ENCODE measurements at places on chromosomes 4 and X.

DNA sequence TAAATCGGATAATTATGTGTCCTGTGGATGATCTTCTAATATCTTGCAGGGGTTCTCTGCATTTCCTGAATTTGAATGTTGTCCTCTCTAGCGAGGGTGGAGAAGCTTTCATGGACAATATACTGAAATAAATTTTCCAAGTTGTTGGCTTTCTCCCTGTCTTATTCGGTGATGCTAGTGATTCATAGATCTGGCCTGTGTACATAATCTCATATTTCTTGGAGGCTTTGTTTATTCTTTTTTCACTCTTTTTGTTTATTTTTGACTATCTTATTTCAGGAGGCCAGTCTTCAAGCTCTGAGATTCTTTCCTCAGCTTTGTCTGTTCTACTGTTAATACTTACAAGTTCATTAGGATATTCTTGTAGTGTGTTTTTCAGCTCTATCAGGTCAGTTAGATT, 20.7 kb upstream of the CLGN start:
- DNase-seq: no peak

GRCh38 chr4:183807420-183808096, 97.5 kb upstream of the STOX2 start:
- DNase-seq: no peak

- DNase-seq: no peak
Measured at GRCh38 chrX:41067721-41068120, 17.5 kb upstream of the USP9X start.

DNA sequence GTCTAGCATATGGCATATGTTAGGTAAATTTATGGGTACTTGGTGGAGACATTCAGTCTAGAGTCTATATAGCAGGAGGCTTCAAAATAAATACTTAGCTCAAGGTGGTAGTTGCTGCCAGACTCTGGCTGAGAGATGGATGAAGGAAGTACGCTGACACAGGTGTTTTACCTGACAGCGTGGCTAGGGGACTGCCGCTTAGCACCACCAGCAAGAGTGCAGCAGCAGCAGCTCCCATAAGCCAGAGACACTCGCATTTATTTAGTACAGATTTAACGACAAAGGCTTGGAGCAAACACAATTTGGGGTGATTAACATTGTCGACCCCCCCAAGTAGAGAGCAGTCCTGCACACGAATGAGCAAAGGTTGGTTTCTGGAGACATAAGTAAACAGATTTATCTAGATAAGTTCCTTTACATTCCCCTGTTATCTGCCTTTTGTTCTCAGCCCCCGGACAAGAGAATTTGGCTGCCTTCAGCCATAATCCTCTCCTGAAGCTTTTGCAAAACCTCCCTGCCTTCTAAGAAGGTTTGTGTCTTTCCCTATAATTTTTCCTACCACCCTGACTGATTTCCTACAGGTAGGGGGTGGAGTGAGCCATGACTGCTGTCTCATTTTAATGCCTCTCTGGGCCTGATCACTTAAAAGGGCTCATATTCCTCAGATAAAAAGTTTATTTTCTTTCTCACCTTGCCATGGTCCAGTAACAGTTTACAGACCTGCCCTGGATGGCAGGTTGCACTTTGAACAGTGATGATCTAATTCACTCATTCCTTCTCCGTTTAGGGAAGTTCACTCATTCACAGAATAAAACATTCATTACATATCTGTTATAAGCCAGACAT, 64.6 kb downstream of the RHOH start:
- no peak for DNase-seq

GRCh38 chrX:11893933-11894710, 136.1 kb downstream of the MSL3 start:
- DNase-seq: no peak

DNA sequence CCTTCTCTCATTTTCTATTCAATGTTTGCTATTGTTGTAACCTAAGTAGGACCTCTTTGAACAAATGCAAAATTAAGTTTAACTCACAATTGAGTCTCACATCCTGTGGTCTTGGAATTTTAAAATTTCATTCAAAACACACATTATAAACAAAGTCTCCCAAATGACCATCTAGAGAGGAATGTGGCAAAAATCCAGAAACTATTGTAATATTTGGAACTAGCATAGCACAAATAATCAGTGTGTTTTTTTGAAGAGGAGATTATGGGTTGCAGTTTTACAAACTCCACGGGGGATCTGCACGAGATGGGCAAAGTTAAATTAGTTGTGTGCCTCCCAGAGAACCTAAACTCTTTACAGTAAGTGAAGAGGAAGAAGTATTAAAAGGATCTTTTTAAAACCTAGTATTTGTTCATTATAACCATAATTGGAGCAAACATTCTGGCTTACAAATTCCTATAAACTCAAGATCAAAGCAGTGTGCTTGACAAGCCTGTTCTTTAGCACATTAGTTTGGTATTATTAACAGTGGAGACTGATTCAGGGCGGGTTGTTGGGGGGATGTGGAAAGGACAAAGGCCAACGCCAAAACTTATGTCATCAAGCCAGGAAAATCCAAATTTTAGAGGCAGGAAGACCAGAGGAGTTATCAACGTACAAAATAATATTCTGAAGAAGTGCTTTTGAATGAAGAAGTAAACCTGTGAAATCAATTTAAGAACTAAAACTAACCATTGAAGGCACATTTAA, 22.4 kb upstream of the RBPJ start:
- no peak for DNase-seq

GRCh38 chr4:169270810-169271691, at the start of gene SH3RF1:
Gene SH3RF1 (minus strand): TSS chr4:169270956. CDS start chr4:169269212, 1,744 bp downstream.
- DNase-seq: peak; percentile 89

- DNase-seq: no peak
Measured at GRCh38 chrX:39595977-39596376, 501.8 kb downstream of the BCOR start.

DNA sequence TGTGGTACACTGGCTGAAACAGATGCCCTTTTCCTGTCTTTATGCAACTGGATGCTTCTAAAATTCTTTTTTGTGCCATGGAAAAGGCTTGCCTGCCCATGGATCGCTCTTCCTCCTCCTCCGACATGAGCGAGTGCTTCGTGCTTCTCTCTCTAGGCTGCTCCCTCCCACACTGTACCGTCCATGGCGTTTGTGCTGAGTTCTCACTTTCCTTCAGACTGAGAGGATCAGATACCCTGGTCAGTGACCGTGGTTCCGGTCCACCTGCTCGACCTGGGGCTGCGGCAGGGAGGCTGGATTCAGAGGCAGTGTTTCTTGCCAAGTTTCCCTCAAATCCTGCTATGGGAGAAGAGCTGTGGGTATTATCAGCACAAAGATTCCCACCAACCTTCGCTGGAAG, 10.2 kb upstream of the CLDN24 start:
- DNase-seq: no peak

DNA sequence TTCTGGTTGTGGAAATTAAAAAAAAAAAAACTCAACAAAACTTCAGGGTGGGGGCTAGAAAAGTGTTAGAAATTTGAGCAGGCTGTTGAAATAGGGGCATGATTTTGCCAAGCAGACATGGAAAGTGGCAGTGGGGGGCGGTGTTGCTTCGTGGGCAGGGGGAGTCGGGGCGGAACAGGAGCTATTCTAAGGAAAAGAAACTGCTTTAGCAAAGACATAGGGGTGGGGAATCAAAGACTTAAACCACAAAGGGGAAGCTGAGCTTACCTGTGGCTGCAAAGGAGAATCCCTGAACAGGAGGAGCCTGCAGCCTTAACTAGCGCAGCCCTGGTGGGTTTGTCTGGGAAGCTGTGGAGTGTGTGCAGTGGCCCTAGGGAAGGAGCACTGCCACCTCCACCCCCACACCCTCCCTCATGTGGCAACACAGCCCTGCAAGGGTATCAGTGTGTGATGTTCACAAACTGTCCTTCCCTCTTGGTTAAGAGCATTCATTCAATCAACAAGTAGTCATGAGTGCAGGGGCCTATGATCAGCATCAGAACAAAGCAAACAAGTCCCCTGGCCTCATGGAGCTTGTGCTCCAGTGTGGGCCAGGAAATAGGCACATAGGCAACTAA, 20.5 kb downstream of the SEL1L3 start:
- DNase-seq: peak; percentile 63

DNA sequence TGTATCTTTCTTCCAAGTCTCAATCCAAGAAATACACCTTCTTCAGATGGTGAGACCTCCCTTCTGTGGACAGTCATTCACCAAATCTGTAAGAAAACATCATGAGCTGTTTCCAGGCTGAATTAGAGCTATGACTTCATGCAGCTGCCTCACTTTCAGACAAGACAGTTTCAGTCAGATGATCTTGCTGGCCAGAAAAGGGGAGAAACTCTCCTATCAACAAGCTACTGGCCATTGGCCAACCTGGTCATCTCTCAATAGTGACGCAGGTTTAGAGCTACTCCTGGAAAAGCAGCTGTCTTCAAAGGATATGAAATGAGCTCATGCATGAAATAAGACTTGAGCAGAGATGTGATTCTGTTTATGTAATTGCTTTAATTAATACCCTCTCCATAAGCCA, 69.6 kb upstream of the NDP start:
- DNase-seq: no peak

GRCh38 chr4:101169044-101170014, 178.0 kb downstream of the PPP3CA start:
- DNase-seq: peak; percentile 37

DNA sequence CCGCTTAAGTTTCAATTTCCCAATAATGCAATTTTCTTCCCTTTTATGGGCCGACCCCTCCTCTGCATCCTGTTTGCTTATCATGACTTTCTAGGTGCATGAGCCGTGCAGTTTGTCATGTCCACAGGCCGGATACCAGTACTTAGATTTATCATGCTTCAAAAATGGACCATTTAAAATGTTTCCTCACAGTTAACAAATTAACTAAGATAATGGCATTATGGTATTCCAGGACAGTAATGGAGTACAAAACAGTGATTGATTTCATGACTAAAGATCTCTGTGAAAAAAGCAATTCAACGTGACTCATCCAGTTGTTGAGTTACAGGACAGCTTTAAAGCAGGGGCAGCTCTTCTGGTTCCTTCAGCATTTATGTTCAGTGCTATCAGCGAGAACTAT, 23.0 kb downstream of the SNX25 start:
- DNase-seq: no peak

DNA sequence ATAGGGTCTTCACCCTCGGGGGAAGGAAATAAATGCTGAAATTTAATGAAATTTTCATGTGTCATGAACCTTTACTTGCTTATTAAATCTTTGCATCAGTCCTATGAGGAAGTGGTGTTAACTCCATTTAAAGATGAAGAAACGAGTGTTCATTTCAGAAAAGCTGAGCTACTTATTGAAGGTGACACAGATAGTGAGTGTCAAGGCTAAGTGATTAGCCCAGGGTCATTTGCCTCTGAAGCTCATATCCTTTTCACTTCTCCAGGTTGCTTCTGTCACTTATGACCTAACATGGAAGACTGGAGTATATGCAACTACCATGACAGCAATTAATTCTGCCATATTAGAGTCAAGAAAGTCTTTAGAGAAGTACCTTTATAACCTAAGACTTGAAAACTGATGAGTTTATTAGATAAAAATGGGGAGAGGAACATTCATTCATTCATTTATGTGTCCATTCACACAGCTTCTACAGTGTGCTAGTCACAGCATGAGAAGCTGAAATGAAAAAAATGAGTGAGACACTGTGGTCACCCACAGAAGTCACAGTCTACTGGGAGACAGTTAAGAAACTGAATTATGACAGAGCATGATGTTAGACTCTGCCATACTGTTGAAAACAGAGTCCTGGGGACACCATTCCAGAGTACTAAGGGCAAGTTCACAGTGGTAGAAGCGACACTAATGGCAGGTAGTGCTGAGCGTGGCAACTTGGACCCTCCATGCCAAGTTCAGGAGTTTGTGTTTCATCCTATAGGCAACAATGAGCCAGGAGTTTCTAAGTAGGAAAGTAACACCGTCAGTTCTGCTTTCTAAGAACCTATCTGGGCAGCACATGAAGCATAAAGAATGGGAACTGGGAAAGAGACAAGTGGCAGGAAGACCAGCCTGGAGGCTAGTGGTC, 21.3 kb downstream of the ALPK1 start:
- peak; percentile 44 for DNase-seq

- DNase-seq: peak; percentile 3
Measured at GRCh38 chrX:30865015-30865414, 24.0 kb downstream of the TAB3 start.

DNA sequence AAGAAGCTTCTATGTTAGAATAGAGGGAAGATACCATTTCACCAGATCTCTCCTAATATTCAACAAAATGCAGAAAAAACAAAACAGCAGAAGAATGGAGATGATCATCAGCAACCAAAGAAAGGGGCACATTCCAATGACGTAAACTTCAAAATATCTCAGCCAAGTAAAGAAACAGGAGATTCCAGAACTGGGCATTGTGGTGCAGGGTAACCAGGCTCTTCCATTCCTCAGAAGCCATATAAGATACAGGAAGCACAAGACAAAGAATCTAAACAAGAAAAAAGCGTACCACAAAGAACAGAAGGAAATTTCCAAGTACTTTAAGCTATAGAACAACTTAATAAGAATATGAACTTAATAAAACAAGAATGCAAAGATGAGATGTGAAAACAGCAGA, 6.9 kb upstream of the ARMCX4 start:
- DNase-seq: no peak

GRCh38 chr4:84498203-84498934, 723 bp downstream of the NKX6-1 start:
- peak; percentile 36 for DNase-seq

DNA sequence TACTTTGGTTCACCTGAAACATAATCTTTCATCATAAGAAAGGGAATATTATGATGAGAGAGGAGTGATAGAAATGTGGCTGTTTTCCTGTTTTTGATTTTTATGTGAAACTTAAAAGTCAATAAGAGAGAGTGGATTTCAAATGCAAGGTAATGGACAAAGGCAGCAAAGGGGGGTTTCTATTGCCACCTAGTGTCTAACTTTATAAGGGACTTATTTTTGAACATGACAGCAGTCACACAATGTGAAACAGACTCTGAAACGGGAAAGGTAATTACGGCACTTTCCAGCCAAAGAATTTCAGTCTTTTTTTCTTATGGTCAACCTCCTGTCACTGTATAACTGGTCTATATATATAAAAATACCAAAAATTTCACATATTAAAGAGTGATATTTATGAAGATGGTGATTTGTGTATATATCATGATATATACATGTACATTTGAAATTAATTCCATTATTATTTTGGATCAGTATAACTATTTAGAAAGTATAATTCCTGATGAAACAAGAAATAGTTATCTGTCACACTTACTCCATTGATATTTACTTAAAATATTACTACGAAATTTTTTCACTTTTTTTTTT, 127.1 kb downstream of the FBXO8 start:
- DNase-seq: peak; percentile 29

GRCh38 chrX:69278031-69278687, 112.9 kb upstream of the PJA1 start:
- no peak for DNase-seq

GRCh38 chrX:120377715-120378114, 15.8 kb downstream of the ATP1B4 start:
- DNase-seq: no peak

GRCh38 chrX:88604433-88605221, 142.4 kb upstream of the CPXCR1 start:
- DNase-seq: no peak

GRCh38 chrX:49925176-49925575, 2.8 kb downstream of the CLCN5 start:
- no peak for DNase-seq

DNA sequence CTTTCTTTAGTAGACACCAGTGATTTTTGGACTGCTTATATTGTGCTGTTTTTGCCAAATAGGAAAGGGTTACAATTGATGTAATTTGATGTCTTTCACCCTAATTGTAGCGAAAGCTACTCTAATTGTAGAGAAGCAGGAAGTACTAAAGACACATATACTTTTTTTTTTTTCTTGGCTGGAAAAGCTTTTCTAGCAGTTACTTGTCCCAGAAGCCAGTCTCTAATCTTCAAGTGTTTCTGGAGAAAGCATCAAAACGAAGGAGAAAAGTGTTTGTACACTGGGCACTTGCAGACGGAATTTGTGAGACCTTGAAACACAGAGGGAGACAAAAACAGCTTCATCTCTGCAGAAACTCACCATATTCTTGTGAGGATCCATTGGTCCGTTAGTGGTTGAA, 616.5 kb upstream of the LCORL start:
- no peak for DNase-seq

Measured in GM20000 (cell line).